ENCODE measurements at places on chromosomes 13 and 19.

DNA sequence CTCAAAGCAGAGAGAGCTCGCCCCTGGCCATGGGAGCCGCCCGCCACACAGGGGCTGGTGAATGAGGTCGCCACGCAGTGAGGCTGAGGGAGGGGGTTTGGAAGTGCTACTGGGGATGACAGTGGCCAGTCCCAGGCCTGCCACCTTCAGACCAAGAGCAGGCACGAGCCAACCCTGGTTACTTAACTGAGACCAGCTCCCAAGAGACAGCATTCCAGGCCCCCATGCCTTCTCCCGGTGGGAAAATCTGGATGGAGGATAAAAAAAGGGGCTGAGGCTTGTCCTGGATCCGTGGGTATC lies 43.3 kb downstream of the RAB20 start:
- DNase-seq, result no peak

- DNase-seq, result no peak
These were observed 14.3 kb upstream of the ZNF554 start for GRCh38 chr19:2805261-2805900.

DNA sequence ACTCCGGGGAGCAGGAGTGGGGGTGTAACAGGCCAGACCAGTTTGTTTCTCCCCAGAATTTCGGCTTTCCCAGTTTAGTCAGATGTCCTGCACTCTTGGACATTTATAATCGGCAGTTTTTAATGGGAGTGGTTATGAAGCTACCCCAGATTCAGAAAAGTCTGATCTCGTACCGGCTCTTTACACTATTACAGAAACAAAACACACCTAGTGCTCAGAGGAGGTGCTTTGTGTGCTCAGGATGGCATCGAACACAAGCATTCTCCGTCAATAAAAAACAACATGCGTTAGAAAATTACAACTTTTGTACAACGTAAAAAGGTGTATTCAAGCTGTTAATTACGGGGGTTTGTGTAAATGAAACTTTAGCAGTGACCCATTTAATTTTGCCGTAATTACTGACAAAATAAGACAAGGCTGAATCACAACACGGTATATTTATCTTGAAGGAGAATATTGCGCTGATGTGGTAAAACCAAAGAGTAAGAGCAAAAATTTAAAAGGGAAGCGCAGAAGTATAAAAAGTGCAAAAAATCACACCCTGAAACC lies 6.6 kb upstream of the SOX1 start:
- DNase-seq, result no peak

GRCh38 chr19:45090034-45090433 lies 2.9 kb upstream of the PPP1R37 start:
- no peak for DNase-seq

DNA sequence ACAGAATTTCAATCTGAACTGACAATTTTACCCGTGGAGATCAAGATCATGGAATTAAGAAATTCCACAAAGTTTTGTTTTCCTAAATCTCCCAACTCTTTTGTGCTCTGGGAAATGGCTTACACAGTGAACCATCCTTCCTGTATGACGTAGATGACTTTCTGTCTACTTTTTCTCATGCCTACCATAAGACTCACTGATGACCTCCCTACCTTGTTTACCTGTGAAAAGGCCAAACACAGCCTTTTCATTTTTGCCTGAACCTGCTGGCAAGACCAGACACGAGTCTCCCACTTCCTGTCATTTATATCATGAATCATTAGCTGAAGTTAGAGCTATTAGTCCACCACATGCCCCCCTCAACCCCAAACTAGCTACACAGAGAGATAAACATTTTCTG lies 4.6 kb upstream of the KBTBD6 start:
- DNase-seq, result no peak

DNA sequence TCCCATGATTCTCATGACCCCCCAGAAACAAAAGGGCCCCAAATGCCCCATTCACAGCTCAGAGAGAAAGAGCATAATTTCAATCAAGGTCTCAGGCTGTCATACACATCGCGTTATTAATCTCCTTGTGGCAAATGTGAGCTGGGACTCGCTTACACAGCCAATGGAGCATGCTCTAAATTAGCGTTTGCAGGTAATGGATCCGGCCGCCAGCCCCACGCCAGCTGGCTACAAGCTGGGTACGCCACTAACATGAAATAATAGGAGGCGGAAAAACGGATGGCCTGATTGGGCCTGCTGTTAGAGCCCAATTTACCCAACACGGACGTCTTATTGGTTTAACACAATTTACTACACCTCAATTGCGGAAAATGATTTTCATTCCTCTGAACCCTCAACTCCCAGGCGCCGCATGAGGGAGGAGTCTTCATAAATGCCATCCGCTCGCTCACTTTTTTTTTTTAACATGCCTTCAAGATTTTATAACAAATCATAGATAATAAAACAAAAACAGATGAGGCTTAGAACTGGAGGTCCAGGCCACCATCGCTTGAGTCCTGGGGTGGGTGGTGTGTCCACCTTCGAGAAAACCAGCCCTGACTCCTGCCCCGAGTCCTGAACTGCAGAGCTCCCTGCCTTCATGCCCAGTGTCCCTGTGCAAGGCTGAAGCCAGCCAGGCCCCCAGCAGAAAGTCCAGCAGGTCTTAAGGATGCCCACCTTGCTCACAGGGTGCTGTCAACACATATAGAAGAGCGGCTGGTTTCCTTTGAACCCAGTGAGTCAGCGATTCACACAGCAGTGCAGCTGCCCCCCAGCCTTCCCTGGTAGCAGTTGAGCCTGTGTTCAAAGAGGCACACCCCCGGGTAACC lies 62.1 kb downstream of the PEPD start:
- DNase-seq, result no peak

DNA sequence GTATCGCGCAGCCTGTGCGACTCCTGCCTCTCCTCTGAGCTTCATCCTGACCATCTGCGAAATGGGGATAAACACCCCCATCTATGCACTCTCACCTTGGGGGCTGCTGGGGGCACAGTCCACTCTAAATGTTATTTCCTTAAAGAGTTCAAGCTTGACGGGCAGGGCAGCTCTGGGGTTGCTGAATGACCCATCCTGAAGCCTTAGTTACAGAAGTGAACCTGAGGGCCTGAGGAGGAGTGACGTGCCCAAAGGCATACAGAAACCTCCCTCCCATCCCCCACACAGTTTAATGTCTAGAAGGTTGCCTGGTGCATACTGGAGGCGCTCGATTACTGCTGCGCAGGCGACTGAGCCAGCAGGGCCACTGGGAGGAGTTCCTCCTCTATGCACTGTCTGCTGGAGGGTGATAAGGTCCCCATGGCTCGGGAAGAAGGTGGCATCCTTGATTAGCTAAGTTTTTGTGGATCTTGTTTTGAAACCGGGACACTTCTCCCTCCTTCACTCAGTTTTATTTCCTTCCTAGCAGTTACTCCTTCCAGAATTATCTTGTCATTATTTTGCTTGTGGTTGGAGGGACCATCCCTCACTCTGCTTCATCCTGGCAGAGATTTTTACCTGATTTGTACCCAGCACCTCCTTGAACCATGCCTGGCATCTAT lies 572 bp upstream of the FKBP8 start:
- DNase-seq, result peak; percentile 46

DNA sequence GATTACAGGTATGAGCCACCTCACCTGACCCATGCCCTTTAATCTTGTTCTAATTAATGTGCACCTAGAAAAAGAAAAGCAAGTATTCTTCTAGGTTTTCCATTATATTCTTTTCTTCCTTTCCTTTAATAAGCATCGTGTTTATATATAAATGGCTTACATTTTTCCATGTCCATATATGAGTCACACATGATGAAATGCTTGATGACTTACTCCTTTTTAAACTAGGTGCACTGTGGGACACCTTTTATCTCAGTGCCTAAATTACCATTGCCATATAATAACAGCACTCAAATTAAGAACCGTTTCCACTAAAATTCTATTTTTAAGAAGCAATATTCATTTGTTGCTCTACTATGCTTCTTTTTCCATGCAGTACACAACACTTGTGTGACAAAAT lies 363.3 kb downstream of the LIG4 start:
- DNase-seq, result no peak

GRCh38 chr19:7562646-7563393 lies 27.3 kb downstream of the PNPLA6 start:
- DNase-seq, result no peak

DNA sequence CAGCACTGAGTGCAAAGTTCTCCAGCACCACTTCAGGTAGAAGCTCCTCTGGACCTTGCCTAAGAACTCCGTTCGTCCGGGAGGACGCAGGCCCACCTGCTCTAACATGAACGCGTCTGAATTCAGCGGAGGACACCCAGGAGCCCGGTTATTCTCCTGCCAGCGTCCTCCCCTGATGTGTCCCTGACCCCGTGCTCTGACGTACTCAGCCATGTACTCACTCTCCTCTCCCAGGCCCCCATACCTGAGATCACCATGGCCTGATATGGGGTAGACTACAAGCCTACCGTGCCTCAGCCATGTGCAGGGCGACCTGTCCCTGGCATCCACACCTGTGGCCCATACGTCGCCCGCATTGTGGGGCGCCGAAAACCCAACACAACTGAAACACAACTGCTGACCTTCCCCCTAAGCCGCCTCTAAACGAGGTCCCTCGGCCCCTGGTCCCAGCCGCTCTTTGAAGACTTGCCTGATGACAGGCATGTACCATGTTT lies 744 bp upstream of the ZNF584 start:
- DNase-seq, result no peak

DNA sequence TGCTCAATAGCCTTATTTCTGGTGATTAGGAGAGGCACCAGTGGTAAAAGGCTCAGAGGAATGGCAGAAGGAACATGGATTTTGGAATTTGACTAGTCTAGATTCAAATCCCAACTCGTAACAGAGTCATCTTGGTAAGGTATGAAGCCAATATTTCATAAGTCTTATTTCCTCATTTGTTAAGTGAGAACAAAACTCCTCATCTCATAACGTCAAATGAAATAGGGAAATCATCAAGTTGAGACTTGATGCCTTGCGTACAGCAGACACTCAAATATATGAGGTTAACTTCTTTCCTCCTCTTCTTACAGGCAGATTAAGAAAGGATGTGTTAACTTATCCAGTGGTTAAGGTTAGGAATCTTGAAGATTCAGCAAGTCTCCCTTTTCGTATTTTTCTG lies 189.2 kb downstream of the DLEU7 start:
- DNase-seq, result no peak

- no peak for DNase-seq
These were observed 3.7 kb downstream of the NAPA start for GRCh38 chr19:47511128-47511517.

- no peak for DNase-seq
These were observed 4.2 kb downstream of the KCTD4 start for GRCh38 chr13:45196622-45197021.

DNA sequence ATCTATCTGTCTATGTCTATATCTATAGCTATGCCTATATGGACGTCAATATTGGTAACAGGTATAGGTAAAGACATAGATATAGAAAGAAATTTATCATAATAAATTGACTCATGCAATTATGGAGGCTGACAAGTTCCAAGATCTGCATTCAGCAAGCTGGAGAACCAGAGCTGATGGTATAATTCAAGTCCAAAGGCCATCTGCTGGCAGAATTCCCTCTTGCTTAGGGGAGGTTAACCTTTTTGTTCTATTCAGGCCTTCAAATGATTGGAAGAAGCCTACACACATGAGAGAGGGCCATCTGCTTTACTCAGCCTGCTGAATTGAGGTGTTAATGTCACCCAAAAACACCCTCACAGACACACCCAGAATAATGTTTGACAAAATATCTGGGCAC lies 10.8 kb downstream of the RASL11A start:
- DNase-seq, result no peak

GRCh38 chr19:10142701-10143375 lies 23.1 kb upstream of the EIF3G start:
- DNase-seq, result no peak

All from anterior cingulate cortex (tissue), 58 donors.